ENCODE measurements at places on chromosomes 7 and 10.

DNA sequence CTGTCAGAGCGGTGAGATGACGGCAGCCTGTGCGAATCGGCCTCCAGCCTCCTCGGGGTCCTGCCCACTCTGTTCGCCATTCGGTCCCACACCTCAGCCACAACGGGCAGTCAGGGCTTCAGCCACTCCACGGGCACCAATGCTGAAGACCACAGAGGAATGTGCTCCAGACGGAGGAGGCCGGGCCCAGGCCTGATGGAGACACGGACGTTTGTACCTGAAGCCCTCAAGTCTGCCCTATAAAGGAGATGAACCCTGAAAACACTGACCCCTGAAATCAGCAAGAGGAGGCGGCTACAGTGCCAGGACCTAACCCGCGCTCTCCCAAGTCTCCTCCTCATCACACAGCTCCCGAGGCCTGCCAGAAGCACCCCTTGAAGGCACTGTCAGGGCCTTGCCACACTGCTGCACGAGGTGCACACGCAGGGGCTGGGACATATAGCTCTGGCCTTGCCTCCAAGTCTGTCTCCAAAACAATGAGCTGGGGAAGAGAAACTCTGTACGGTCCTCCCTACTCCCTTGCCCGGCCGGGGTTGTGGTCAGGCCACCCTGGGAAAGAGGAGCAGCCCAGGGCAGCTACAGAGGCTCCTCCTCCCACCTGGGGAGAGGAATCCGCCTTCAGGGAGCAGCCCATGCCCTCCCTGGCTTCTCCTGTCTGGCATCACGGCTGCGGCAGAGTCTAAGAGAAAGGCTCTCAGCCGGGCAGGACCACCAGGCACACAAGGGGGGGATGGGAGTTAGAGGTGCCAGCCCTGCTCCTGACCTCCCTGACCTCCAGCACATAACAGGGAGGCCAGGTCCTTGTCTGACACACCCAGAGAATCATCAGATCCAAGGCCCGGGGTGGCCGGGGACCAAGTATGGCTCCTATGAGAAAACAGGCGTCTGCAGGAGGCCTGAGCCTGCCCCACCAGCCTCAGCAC, 310.1 kb downstream of the PTPRN2 start:
- DNase-seq = no peak

- DNase-seq = no peak
These were observed 396 bp downstream of the PSMG3 start for GRCh38 chr7:1569440-1569832.

GRCh38 chr7:20776214-20776911, 10.3 kb downstream of the SP8 start:
- DNase-seq = no peak

DNA sequence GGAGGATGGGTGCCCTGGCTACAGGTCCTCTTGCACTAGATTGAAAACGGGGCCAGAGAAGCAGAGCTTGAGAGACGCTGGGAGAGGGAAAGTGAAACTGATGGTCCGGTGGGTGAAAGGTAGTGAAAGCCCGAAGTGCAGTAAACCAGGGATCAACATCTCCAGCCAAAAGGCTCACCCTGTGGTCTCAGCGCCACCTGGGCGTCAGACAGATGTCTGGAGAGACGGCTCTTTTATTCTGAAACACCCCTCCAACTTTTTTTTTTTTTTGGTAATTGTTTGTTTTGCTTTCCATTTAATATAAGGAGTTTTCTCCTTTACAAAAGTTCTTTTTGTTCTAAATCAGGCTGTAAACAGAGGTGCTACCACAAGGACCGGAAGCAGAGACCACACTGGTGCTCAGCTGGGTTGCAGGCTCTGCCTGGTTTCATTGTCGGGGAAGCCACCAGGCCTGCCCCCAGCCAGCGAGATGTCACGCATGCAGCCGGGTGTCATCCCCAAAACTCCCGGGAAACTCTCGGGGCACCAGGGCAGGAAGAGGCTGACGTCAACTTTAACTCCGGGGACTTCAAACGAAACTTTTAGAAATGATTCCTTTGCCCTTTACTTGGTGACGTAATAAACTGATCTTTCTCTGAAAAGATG, 11.2 kb downstream of the IL2RA start:
- peak; percentile 79 for DNase-seq

DNA sequence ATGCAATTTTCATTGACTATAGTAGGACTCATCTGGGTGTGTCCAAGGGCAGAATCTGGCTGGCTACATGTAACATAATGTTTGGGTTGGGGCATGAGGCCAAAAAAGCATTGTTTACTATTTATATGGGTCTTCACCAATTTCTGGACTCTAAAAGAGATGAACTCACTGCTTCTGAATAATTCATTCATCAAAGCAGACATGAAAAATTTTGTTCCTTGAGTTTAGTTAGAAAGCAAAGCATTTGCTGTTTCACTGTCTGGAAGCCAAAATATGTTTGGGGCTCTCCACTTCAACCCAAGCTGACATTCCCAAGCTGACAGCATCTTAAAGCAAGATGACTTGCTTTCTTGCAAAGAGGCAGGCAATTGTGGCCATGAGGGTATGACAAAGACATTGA, 670.6 kb downstream of the SUGCT start:
- DNase-seq = no peak

DNA sequence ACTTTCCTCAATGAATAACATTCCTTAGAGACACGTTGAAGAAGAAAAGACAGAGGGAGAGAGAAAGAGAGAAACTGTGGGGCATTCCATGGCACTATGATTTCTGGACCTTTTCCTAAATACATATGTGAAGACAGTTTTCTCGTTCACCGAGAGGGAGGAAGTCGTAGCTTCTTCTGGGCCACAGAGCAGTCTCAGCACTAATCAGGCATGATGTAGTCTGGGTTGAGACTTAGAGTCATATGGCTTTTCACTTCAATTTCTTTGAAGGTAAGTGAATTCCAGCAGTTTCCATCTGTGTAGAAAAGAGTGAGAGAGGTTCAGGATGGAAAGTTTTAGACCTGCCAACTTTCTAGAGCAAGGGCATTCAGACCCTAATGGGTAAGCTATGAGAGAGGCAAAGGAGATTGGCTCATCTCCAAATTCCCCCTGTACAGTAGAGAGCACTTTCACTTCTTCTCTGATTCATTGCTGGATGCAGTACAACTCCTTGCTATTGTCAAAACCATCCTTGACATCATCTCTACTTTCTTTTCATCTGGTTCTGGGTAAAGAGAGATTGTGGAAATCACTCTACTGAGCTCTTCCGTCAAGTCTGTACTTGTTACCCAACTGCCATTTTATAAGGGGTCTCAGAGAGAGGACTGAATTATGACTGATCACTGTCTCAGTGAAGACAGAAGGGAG, 31.5 kb upstream of the OR9A4 start:
- no peak for DNase-seq

GRCh38 chr7:3641582-3641981, 340.5 kb downstream of the SDK1 start:
- DNase-seq = no peak

GRCh38 chr7:23654508-23654907, 25.5 kb upstream of the FAM221A start:
- DNase-seq = no peak

GRCh38 chr7:91292506-91292905, 28.3 kb downstream of the FZD1 start:
- DNase-seq = no peak

DNA sequence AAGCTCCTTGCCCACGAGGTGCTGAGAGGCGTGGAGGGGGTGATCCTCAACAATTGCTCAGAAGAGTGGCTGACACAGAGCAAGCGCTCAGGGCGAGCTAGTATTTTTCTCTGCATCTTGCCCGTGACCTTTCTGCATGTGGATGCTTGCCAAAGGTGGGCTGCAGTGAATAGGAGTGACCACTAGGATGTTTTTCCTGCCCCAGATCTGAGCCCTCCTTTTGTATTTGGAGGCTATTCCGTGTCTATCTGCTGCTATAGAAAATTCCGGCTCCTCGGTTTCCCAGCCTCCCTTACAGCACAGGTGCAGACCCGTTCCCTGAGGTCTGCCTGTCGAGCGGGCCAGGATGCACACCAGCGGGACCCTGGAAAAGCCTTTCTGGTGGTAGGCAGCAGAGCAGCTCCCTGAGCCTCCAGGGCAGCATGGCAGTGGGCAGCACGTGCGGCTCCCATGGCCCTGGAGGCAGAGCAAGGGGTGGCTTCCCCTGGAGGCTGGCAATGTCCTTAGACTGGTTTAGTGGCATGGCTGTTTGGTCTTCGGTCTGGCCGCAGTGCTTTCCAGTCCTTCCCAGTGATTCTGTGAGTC, 145.1 kb upstream of the PCBD1 start:
- DNase-seq = no peak

- DNase-seq = no peak
These were observed 10.5 kb downstream of the NOD1 start for GRCh38 chr7:30468041-30468440.

- DNase-seq = no peak
These were observed 232.2 kb downstream of the CRPPA start for GRCh38 chr7:16189026-16189715.

DNA sequence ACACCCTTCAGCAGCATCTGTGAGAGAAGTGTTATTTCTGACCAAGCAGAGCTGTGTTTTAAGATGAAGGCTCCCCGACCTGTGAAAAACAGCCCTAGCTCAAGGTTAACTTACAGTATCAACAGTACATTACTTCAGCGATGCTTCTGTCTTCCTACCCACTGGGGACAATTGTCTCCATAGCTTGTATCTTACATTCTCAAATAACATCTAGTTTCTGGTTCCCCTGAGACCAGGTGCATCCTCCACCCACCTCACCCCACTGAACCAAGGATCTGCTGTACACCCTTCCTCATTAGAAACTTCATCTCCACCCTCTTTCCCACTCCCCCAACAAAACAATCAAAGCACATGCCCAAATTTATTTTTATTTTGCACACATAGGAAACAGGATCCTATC, 102.0 kb downstream of the VOPP1 start:
- no peak for DNase-seq

DNA sequence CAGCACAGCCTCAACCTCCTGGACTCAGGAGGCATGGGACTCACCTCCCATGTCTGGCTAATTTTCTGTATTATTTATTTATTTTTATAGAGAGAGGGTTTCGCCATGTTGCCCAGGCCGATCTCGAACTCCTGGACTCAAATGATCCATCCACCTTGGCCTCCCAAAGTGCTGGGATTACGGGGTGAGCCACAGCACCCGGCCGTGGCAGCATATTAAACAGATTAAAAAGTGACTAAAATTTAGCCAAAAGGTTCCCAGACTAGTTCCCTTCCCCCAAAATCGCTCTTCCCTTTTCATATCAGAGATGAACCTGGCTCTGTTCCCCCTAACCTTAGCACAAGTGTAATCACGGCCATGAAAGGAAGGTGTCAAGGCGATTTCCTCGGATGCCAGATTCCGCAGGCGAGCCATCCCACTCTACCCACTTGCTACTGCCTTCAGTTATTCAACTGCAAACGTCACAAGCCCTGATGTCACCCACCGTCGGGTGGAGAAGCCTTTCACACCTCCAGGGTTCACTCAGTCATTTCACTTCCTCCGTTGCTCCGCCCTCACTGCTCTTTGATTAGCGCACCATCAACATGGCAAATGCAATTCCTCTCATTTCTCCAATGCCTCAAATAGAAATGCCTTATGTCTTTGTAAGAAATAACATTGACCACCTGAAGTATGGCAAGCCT, 104.7 kb upstream of the RHEB start:
- no peak for DNase-seq

DNA sequence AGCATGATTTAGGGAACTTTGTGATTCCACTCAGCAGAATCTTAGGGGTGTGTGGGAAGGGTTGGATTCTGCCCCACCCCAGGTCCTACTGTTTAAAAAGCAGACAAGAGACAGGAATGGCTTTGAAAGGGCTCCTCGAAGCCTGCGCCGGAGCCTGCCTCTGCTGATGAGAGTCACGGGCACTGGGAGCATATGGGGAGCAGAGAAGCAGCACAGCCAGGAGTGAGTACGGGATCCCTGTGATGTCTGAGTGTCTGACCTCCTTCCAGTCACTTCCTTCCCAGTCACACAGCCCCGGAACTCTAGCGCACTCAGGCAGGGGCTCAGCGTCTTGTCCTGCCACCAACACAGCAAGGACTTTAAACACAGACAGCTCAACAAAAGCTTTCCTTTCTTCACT, 514.9 kb upstream of the DPP6 start:
- DNase-seq = no peak

GRCh38 chr7:106893591-106893990, 28.5 kb downstream of the PIK3CG start:
- no peak for DNase-seq

- no peak for DNase-seq
These were observed 189.0 kb downstream of the NPSR1 start for GRCh38 chr7:34846976-34847375.

DNA sequence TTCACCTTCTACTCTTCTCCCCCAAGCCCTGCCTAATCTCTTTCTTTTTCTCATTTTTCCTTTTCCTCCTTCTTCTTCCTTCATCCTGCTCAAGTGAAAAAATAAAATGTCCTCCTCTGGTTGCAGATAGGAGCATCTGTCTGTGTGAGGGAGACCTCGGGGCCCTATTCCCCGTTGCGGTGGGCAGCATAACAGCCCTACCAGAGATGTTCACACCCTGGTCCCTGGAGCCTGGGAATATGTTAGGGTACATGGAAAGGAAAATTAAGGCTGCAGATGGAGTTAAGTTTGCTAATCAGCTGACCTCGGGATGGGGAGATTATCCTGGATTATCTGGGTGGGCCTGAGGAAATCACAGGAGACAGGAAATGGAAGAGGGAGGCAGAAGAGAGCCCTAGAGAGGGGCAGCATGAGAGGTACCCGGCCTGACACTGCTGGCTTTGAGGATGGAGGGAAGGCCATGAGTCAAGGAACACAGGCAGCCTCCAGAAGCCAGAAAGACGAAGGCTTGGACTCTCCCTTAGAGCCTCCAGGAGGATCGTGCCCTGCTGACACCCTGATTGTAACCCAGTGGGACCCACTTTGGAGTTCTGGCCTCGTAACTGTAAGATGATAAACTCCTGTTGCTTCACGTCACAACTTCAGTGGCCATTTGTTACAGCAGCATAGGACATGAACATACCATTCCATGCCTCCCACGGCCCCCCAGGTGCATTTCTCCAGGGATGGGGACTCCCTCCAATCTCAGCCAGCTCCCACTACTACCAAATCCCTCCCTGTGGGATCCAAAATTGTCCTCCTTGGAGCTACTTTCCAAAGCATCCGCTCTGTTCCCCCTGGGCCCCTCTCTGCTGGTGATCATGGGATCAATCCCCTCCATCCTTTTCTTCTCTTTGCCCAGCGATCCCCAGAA, 39.0 kb upstream of the ZMIZ1 start:
- no peak for DNase-seq

GRCh38 chr7:134477954-134478353, 19.1 kb upstream of the AKR1B1 start:
- DNase-seq = no peak

DNA sequence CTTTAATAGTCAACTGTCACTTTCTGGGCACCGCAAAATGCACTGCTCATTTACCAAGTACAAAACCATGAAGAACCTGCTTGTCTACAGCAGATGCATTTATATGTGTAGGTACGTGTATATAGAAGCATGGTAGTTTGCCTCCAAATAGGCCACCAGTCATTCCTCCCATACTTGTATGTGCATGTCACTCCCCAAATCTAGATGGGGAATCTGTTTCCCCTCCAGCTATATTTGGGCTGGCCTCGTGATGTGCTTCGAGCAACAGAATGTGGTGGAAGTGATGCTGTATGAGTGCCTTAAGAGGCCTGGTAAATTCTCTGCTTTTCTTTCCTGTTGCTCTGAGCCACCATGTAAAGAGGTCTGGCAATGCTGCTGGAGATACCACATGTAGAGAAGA, 47.1 kb downstream of the PSMC2 start:
- DNase-seq = no peak

GRCh38 chr7:130379921-130380860, at the start of gene CPA1:
TSS of gene CPA1 (plus strand) at chr7:130380494. CDS start at chr7:130380521, 27 bp downstream.
- no peak for DNase-seq

Measured in stimulated activated CD4-positive, alpha-beta T cell treated with anti-CD3 and anti-CD28 coated beads, TNF-alpha, amount 100 ng/mL, for 4 hours (primary cell).